ENCODE measurements at places on chromosomes 5 and 9. TPM values are rescaled to one million over a fixed set of nuclear protein-coding genes. Genes with fewer than 3 reads are reported as not detected.

GRCh38 chr5:174411479-174411819, 312.9 kb upstream of the MSX2 start:
- DNase-seq = no peak

DNA sequence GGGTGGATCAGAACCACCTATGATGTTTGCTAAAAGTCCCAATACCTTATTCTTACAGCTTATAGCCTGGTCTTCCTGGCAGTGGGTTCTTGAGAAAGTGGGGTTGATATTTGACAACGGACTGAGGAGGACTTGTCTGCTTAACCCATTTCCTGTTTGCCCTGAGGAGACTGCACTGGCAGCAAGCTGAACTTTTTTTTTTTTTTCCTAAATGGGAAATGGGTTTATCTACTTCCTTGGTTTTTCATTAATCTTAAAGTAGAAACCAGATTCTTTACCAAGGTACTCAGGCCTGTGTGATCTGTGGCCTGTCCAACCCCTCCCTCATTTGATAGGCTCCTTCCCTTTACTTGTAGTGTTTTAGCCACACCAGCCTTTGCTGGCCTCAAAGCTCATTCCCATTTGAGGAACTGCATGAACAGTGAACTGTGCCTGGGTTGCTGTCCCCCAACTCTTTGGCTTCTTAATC, 47.1 kb downstream of the C9orf57 start:
- DNase-seq = no peak

Gene POLR1E
- total RNA-seq = 38.6 TPM

Gene SPATA31E1
- total RNA-seq = not detected

Gene ELOVL7
- total RNA-seq = 5.5 TPM

Gene CEL
- total RNA-seq = 2.2 TPM

- no peak for DNase-seq
Observed at GRCh38 chr5:170466988-170467707, 36.7 kb upstream of the KCNIP1 start.

DNA sequence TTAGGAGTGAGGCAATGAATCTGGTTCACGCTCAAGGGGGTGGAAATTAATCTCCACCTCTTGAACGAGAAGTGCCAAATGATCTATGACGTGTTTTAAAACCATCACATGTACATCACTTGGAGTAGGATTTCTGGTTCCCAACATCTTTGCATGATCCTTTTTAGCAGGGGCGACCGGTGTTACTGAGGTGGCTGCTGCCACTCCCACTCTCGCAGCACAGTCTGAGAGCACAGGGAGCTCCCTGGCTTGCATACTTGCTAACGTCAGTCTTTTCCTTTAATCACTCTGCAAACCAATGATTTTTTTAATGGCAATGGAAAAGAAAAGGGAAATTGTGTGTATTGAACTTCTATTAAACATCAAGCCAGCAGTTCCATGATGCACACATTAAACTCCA, 624.4 kb downstream of the IRX1 start:
- no peak for DNase-seq

Gene MXD3
- 31.1 TPM for total RNA-seq

- no peak for DNase-seq
Observed at GRCh38 chr9:14156046-14156445, 157.9 kb downstream of the NFIB start.

- no peak for DNase-seq
Observed at GRCh38 chr9:69949396-69949795, 94.3 kb upstream of the MAMDC2 start.

DNA sequence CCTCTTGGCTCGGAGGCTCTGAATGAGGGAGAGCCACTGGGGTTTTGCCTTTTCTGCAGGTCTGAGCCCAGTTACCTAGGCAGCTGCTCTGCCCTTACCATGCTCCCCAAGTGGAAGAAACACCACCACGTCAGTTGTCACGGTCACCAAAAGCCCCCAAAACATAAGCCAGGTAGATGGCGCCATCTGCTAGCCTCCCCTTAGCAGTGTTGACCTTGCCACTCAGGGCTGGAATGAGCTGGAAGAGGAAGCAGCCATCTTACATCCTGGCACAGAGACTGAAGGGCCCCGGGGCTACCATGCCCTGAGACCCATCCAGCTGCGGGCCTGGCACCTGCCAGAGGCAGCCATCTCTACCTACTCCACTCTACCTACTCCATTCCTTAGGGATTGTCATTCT, 7.4 kb downstream of the ZER1 start:
- no peak for DNase-seq

- DNase-seq = peak; percentile 11
Observed at GRCh38 chr5:167555565-167556166, 735.8 kb upstream of the WWC1 start.

Gene FSD1L
- 19.8 TPM for total RNA-seq

DNA sequence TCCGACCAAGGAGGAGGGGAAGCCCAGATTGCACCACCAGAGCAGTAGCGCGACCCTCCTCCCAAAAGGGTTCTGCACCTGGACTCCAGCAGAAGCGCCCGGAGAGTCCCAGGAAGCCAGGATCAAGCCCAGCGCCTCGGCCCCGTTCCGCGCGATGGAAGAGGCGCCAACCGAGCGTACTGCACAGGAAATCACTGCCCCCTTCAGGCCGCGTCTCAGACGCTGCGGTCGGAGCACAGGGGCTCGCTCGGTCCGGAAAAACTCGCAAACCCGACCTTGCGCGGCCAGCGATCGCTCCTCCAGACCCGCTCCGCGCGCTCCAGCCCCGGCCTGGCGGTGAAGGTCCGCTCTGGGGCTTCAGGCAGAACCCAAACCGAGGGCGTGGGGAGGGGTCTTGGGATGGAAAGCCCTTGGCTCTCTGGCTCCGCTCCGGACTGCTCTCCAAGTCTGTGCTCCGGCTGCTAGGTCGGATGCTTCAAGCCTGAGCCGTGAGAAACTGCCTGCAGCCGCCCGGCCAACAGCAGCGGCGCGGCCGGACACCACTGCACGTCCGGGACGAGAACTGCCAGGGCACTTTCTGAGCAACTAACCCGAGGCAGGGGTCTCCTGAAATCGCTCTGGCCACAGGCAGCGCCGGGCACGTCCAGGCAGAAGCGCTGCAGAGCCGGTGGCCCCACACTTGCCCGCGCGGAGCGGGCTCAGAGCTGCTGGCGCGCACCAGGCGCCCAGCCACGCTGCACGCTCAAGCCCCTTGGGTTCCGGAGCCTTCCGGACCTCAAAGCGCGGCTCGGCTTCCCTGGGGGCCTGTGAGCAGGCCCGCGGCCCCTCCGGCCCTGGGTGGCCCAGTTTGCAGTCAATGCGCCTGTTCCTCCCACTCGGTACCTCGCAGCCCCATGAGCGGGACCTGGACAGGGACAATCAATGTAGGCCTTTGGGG, 1.3 kb downstream of the GABBR2 start:
- DNase-seq = peak; percentile 94

- DNase-seq = peak; percentile 70
Observed at GRCh38 chr5:42858687-42859086, 47.0 kb upstream of the SELENOP start.

- DNase-seq = peak; percentile 45
Observed at GRCh38 chr9:132994410-132995120, 16.1 kb downstream of the GFI1B start.

- no peak for DNase-seq
Observed at GRCh38 chr5:40995801-40996586, 75.1 kb downstream of the MROH2B start.

- no peak for DNase-seq
Observed at GRCh38 chr9:4997196-4997595, 12.1 kb downstream of the JAK2 start.

- DNase-seq = no peak
Observed at GRCh38 chr5:2155556-2155955, 272.8 kb upstream of the IRX4 start.

GRCh38 chr5:58970766-58971165, 387.9 kb downstream of the RAB3C start:
- DNase-seq = no peak

Gene ACTL7B
- total RNA-seq = not detected
